ENCODE measurements at places on chromosomes 2 and 18. TPM values are rescaled to one million over a fixed set of nuclear protein-coding genes. Genes with fewer than 3 reads are reported as not detected.

- DNase-seq, result no peak
Measured at GRCh38 chr2:6579281-6579680, 286.4 kb downstream of the CMPK2 start.

DNA sequence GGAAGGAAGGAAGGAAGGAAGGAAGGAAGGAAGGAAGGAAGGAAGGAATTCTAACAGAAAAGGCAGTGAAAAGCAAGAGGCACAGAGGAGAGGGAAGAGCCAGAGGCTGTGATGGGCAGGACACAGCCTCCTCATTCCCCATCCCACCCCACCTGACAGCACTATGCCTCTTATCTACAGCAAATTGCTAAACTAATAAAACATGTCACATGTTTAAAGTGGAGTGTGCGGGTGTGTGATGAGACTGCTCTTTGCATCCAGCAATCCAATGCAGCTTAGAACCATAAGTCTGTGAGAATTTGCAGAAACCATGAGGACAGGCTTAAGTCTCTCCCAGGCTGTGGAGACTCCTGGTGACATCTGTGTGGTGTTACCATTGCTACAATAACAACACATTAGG, 108.4 kb upstream of the ALK start:
- DNase-seq, result peak; percentile 7

The SLC4A5 gene
- polyA plus RNA-seq, result 0.46 TPM

DNA sequence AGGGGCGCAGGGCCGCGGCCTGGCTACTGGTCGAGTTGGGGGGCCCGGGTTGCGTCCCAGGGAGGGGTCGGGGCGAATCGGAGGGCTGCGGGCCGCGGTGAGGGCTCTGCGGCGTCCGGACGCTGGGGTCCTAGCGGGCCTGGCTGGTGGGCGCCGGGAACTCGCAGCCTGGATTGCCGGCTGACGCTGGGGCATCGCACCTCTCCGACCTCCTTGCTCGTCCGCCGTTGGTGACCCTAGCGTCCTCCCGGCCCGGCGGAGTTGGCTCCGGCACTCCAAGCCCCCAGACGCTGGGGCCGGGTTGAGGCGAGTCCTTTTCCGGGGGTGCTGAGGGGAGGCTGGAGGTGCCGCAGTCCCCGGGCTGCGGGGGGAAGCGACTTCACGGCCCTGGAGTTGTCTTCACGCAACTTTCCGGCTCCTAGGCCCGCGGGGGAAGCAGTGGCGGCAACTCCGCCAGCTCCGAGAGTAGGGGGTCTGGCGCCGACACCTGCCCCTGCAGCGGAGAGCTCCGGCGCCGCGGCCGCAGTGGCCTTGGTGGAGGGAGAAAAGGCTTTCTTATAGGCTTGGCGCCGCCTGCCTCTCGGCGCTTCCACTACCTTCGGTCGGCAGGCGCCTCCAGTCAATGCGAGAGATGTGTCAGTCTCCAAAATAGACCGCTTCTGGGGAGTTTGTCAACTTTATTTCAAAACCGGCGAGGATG, 70.3 kb downstream of the HAUS1 start:
- peak; percentile 31 for DNase-seq

DNA sequence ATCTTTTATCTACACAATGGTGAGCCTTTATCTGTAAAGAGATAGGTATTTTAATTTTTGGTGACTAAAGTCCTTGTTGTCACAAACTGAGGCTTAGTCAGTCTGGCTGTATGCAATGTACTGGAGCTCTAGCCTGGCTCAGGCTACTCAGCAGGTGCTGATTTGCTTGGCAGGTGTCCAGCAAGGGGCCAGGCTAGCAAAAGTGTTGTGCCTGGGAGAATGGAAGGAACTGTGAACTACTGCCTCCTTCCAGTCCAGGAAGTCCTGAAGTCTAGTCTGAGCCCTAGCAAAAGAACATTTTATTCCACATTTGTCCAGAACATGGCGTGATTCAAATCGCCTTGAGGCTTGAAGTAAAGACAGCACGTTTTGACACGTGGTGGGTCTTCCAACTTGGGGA, 260.5 kb downstream of the CCDC85A start:
- peak; percentile 79 for DNase-seq

DNA sequence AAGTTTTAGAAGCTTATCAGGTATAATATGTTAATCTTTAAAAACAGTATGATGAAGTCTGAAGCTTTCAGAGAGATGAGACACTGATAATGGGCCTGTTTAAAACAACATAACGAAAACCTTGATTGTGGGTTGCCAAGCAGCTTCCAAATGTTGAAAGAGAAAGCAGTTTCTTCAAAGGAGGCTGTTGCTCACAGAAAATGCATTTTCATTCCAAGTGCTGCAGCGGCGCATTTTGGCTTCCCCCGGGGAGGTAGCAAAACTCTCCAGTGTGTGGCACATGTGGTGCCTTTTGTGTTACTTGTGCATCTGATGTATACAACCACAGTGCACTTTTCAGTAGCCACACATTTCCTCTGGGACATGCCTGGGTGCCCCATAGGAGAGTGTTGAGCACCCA, 66.1 kb downstream of the TMEFF2 start:
- no peak for DNase-seq

The PROC gene
- 2.1 TPM for polyA plus RNA-seq

The ALLC gene
- polyA plus RNA-seq, result not detected

Measured in stomach (tissue), 19 donors.